ENCODE measurements at places on chromosomes 11 and 22.

DNA sequence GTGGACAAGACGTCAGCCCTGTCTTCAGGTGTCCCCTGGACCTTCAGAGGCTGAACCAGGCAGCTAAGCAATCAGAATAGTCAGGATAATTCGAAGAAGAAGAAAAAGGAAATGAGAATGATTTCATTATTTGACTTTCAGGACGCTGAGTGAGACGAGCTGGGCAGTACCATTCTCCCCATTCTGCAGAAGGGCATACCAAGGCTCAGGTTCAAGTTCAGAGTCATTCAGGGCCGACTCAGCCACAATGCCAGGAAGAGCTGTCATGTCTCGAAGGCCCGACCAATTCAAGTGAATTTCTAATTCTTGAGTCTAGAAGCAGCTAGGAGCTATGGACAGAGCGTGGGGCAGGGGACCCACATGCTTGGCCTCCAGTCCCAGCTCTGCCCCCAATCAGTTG lies 33.8 kb upstream of the CD82 start:
- peak; percentile 34 for DNase-seq

DNA sequence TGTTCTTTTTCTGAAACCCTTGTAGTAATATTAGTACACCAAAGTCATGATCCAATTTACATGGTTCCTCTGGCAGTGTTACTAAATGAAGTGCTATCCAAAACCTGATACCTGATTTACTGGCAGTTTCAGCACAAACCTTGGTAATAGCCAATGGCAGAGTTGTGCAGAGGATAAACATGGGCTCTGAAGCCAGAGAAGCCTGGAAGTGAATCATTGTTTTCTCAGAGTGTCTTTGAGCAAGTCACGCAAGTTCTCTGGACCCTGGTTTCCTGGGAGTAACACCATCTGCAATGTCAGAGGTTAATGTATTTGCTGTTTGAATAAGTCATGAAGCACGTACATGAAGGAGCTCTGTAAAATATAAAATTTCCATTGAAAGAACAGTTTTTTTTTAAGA lies 222.3 kb upstream of the NARS2 start:
- DNase-seq, result no peak

DNA sequence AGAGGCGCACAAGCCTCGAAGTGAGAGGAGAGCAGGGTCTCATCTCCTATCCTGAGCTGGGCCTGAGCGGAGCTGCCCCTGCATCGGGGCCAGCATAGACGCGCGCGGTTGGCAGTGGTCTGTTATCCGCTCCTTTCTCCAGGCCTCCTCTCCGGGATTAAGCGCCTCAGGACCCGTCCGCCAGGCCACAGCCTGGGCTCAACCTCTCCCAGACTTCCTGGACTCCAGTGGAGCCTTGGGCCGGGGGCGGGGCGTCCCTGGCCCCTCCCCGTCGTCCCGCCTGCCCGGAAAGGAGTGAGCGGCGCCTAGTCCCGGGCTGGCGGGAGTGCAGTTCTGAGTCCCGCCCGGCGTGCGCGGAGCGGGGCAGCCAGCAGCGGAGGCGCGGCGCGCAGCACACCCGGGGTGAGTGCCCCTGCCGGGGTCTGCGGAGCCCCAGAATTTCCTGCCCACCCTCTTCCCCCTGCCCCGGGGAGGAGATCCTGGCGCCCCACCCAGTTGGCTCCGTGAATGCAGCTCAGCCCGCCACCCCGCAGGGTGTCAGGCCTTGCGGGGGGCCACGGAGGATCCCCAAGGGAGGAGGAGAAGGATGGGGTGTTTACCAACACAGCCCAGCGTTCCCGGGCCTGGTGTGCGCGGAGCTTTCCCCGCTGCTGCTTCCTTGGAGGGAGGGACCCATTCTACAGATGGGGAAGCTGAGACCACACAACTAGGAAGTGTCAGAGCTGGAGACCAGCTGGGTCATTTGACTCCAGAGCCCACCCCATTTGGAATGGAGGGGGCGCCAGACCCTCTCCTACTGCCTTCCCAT lies at the start of gene TCIRG1:
Gene TCIRG1 (plus strand): TSS at position 308 of the 808 bp plus-strand sequence. CDS start 2,247 bp downstream, outside the sequence.
- peak; percentile 80 for DNase-seq

DNA sequence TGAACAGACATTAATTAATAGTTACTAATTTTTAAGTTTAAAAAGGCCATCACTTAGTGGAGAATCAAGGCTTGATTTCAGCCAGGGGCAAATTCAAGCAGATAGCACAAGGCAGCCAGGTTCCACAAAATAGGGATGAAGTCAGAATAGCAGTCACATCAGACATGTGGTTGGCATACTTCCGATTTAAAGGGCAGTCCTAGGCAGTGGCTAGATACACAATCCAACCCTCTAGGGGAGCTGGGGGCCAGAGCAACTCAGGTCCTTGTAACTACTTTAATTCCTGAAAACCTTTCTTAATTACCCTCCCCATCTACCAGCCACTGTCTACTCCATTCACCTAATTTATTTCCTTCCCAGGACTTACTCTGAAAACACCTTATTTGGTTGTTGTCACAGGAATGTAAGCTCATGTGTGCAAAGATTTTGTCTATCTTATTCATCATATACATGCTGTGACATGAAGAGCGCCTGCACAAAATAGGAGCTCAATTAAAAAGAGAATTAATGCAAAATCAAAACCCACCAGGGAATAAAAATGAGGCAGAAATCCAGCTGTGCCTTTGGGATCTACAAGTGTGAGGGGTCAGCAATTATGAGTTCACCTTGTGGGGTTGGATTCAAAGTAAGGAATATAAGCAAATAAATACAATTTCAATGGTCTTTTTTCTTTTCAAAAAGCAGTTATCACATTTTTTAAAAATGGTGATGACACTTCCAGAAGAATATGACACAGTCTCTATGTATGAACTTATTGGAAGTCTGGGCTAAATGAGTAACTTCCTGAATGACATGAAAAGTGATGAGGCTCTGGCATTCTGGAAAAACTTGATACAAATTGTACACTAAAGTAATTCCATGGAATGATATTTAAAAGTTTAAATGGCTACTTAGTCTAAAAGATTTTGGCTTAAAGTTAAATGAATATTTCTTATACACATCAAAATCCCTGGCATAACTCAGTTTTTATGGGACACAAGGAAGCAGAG lies 53.8 kb downstream of the COPB1 start:
- no peak for DNase-seq

DNA sequence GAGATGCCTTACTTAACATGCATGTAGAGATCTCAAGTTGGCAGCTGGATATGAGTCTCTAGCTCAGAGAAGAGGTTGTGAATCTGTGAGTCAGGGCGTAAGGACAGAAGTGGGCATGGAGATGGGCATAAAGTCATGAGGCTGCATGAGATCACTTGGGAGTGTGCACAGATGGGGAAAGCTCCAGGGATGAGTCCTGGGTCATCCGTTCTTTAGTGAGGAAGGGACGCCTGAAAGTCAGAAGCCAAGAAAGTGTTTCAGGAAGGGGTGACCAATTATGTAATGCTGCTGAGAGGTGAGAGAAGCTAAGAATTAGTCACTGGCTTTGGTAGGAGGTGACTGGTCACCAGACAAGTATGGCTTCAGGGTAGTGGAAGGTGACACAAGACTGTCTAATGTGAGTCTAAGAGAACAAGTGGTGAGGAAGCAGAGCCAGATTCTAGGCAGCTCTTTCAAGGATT lies 6.7 kb downstream of the ACP2 start:
- peak; percentile 20 for DNase-seq

GRCh38 chr11:73139476-73140198 lies 2.5 kb downstream of the FCHSD2 start:
- DNase-seq, result no peak

DNA sequence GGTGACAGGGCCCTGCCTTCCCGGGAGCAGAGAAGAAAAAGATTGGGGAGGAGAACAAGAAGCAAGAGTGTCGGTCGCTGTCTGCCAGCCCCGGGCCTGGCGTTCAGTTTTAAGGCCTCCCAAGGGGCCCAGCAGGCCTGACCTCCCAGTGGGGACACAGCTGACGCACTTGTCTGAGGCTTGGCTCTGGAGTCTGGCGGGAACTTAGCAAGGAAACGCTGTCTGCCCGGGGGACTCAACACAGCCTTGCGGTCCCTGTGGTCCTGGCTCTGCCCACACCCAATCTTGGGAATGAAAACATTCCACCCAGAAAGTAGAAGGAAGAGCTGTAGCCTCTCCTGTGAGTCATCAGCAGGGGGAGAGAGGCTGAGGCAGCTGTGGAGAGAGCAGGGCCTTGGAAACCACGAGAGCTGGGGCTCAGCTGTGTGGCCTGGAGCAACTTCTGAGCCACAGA lies 54.4 kb downstream of the TRAF6 start:
- no peak for DNase-seq

GRCh38 chr11:87451395-87451794 lies 413.7 kb downstream of the TMEM135 start:
- DNase-seq, result no peak

DNA sequence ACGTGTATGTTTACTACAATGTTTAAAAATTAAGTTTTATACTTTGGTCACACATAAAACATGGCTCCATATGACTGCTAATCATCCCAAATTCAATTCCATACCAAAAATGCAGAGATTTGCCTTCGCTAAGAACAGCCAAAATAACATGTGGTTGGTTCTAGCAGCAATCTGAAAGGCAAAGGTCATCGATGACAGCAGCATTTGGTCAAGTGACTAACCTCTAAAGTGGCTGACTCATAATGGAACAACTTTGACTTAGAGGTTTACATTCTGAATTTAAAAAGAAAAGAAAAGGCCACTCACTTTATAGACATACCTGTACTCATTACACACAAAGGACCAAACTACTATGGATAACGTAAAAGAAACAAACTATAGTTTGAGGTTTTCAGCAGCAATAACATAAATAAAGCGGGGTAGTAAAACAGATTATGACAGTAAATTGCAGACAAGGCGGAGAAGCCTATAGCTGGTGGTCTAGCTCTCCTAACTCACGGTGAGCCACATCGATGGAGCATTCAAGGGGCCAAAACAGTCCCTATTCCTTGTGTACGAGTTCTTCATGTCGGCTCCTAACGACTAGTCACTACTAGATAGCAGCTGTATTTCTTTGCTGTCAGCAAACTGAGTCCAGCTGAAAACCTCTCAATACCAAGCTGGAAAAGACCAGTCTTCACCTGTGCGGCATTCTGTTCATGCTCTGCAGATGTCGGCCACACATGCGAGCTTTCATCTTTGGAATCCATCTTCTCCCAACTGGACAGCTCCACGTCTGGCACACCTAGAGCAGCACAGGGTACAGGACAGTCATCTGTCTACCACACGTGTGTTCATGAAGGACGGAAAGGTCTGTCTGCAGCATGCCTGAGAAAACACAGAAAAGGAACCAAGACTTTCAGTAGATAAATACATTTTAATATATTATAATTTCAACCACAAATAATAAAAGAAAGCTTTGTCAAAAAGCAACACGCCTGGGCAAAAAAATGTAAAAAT lies 42.1 kb downstream of the PRDM10 start:
- peak; percentile 79 for DNase-seq

DNA sequence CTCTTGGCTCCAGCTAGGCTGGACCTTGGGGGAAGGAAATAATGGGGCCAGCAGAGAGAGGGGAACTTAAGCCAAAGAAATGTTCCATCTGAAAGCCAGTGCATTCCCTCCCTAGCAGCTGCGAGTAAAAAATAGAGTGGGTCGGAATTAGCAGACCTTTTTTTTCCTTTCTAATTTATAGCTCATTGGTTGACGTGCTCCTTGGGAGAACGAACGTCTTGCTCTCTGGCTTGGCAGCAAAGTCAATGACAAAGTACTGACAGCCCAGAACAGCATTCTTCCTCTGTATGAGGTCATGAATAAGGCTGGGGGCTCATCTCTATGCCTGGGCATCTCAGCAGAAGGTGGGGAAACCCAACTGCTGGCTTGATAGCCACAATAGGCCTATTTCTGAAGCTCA lies 65.0 kb downstream of the SEZ6L start:
- no peak for DNase-seq

DNA sequence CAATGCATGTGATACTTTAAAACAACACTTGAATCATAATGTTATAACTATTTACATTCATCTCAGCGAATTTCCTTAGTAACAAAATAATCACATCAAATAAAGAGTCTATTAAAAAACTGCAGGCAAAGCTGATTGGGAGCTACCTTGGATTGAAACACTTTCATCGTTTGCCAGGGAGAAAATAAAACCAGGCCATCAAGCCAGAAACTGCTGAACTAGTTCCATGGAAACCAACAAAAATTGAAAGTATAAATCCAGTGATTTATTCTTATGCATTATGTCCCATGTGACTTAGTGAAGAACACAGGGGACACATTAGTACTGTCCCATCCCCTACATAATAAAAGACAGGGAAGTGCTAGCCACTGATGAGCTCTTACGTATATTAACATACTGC lies 21.7 kb downstream of the SLC35F2 start:
- DNase-seq, result no peak

- peak; percentile 82 for DNase-seq
Observed at GRCh38 chr22:35352214-35353111, 28.4 kb upstream of the HMOX1 start.

All from activated CD4-positive, alpha-beta T cell treated with anti-CD3 and anti-CD28 coated beads, Interleukin-10, Interleukin-2, amounts not matched to agents 100 ng/mL and 50 ng/mL, durations not matched to agents 16 hours and 8 hours (primary cell).